ENCODE measurements at places on chromosomes 3 and 15.

DNA sequence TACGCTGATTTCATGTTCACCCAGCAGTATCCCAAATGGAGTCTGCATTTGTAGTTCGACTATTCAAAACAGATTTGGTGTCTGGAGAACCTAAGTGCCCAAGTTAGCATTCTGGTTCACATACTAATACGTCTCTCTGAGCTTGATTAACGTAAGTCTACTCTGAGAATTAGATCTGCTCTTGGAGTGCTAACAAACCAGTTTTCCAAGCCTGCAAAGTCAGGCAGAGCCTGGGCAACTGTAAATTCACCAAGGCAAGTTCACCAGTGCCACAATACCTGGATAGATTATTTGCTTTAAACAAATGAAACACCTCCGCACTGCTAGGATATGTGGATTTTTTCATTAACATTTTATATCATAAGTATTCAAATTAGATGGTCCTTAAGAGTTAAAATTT lies 912.6 kb downstream of the ROBO1 start:
- no peak for DNase-seq

- DNase-seq = no peak
Measured at GRCh38 chr3:186319945-186320344, 42.1 kb downstream of the DGKG start.

DNA sequence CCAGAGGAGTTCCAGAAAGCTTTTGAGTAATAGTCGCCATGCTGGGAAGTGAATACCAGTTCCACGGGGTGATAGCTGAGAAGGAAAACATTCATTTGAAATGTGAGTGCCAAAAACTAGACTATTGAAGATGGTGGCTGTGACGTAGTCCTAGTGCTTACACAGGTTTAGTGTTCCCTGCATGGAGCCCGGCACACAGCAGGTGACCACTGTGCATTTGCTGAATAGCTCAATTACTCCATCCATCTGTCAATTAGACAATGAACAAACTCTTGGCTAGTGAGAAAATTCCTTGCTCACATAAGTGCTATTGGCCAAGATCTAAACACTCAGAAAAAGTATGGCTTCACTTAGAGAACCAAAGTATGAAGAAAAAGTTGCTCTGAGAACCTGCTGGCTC lies 448.1 kb upstream of the WNT5A start:
- DNase-seq = no peak

DNA sequence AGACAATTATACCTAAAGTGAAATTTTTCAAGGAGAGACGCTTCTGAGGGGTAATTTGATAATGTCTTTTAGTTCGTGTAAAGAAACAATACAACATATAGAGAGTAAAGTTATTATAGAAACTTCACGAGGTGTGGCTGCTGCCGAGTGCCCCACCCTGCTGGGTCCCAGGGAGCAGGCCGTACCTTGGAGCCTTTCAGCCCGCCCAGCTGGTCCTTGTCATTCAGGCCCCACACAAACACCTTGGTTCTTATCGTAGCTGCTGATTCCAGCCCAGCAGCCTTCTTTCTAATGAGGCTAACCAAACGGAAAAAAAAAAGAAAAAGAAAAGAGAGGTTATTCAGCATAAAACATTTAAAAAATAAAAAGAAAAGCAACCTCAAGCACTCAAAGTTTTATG lies 83.1 kb upstream of the OCA2 start:
- no peak for DNase-seq

DNA sequence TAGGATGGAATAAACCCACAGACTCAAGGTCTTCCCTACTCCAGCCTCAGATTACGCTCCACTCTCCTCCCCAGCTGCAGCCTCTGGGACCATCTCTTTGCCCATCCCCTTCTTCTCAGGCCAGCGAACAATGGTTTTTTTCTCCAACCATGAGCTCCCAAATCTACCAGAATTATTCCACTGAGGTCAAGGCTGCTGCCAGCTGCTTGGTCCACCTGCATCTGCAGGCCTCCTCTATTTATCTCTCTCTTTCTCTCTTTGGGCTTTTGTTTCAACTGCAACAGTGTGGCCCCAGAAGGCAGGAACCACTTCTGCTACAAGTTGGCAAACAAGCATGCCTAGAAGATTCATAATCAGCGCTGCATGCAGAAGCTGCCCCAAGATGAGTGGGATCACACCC lies 19.1 kb downstream of the CHRM5 start:
- no peak for DNase-seq

GRCh38 chr3:76570436-76571057 lies 469.4 kb upstream of the ROBO2 start:
- no peak for DNase-seq

DNA sequence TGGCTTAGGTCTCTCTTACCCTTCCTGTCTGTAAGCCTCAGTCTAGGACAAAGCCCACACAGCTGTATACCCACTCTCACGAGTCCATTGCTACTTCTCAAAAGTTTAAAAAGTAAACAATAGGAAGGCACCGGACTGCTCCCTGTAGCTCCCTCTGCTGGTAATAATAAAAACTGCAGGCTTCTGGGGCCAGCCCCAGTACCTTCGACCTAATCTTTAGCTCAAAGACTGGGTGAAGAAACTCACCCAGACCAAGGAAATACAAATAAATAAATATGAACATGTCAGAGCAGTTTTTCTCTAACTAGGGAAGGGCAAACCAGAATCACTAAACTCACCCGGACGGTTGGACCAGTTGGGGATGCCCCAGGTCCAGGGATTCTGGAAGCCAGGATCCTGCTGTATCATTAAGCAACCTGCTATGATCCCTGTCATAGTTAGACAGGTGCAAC lies 5.0 kb downstream of the FAM219B start:
- DNase-seq = no peak

GRCh38 chr3:146625186-146625775 lies 20.1 kb upstream of the PLSCR5 start:
- no peak for DNase-seq

- no peak for DNase-seq
Measured at GRCh38 chr3:31673950-31674349, 141.2 kb downstream of the STT3B start.

- no peak for DNase-seq
Measured at GRCh38 chr3:153639631-153640030, 477.6 kb downstream of the RAP2B start.
